NCI-H2227 treated with DMSO at 0.1 percent for 48 hours (cell line): ENCODE measurements at places on chromosomes 3 and 15.
A peak's percentile ranks its signal among the peaks of the same experiment; 100 is the strongest.

DNA sequence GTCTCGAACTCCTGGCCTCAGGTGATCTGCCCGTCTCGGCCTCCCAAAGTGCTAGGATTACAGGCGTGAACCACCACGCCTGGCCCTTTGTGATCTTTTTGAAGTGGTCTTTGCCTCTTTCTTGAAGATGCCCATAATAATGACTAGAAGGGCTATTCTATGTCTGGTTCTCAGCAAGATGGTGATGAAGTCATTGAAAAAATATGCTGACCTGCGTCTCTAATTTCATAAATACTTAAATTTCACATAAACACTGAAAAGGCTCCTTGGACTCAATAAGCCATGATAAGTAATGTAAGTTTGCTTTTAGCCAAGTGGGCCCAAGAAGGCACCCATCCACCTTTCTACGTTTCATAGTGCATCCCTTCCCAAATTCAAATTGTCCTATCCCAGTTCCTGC lies 775 bp upstream of the MAPK6 start:
- no peak for DNase-seq

- DNase-seq: no peak
Observed at GRCh38 chr3:51297333-51297732, 87.8 kb upstream of the MANF start.

DNA sequence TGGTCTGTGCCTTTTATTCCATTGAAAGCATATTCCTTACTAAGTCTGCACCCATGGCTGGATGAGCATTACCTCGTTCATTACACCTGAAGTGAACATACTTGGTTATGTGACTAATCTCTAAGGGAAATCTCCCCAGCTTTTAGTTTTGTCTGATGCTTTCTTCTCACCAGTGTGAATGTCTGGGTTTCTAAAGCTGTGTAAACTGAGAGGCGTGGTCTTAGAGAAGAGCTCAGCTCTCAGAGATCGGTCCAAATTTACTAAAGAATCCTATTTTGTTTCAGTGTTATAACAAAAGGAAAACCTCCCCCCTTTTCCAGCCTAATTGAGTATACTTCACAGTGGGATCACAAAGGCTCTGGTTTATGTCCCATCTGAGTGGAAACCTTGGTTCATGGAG lies 352.3 kb downstream of the PTPRG start:
- no peak for DNase-seq

GRCh38 chr15:90887037-90887481 lies 2.8 kb downstream of the FES start:
- DNase-seq: no peak

GRCh38 chr15:55715355-55716076 lies 27.4 kb downstream of the PRTG start:
- no peak for DNase-seq

DNA sequence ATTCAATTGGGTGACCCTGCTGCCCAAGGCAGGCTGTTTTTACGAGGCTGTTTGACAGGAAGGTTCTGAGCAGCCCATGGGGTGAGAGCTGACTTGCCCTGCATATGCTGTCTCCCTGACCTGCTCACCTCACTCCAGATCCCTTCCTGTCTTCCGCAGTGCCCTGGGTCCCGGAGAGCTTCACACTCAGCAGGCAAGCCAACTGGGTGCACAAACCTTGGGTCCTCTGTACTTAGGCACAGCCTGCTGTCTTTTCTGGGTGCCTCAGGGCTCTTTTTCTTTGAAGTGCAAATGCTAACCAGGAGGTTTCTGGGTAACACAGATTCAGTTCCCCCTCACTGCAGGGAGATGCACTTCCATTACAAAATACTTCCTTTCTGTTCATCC lies 32.8 kb downstream of the ZXDC start:
- DNase-seq: no peak

DNA sequence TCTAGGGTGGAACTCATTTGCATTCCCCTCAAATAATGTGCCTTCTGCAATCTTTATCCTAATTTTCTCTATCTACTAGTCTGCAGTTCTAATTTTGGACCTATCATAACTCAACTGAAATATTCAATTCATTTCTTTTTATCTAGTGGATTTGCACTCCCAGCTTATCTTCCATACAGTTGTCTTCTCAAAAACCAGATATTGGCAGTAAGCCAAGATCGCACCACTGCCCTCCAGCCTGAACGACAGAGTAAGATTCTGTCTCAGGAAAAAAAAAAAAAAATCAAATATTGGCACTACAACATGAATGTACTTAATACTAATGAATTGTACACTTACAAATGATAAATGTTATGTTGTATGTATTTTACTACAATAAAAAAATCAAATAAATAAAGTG lies 18.0 kb upstream of the CHMP2B start:
- DNase-seq: no peak

DNA sequence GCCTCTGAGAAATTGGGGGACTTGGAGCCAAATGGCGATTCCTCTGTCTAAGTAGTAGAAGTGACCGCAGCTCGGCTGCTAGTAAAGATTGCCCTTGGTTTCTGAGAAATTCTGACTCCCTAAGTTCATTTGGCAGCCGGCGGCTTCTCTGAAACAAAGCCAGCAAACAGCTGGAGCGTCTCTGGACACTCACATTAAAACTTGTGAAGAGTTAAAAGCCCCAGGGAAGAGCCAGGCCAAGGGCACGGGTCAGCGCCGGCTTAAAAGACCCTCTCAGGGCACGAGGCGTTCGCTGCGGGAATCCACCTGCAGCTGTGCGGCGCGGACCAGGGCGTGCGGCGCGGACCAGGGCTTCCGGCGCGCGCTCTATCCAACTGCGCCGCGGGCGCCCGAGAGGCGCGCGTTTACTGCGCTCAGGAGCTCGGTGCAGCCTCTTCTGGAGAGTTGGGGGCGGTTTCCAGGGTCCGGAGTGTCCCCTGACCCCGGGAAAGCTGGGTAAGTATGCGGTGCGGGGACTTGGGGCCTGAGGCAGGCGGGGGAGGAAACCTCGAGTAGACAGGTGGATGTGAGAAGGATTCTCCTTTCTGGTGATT lies at the start of gene COL6A5:
Gene COL6A5 (plus strand): TSS at position 186 of the 593 bp plus-strand sequence. CDS start 27,967 bp downstream, outside the sequence.
- DNase-seq: no peak

GRCh38 chr15:52217186-52217585 lies 26.0 kb upstream of the GNB5 start:
- DNase-seq: no peak

DNA sequence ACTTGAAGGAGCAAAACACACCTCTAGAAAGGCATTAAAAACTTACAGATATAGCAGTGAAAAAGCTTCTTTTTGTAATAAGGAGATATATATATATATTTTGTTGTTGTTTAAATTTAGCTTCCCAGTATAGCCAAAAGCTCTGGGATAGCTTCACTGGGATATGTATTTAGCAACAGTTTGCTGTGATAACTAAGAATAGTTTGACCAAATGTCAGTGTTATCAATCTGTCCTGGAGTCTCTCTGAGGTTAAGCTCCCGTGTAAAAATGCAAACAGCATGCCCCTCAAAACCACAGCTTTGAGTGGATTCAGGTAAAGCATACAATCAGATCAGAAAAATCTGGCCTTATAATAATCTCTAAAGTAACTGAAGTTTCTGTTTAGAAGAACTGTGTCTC lies 2.9 kb downstream of the CADPS start:
- DNase-seq: no peak

DNA sequence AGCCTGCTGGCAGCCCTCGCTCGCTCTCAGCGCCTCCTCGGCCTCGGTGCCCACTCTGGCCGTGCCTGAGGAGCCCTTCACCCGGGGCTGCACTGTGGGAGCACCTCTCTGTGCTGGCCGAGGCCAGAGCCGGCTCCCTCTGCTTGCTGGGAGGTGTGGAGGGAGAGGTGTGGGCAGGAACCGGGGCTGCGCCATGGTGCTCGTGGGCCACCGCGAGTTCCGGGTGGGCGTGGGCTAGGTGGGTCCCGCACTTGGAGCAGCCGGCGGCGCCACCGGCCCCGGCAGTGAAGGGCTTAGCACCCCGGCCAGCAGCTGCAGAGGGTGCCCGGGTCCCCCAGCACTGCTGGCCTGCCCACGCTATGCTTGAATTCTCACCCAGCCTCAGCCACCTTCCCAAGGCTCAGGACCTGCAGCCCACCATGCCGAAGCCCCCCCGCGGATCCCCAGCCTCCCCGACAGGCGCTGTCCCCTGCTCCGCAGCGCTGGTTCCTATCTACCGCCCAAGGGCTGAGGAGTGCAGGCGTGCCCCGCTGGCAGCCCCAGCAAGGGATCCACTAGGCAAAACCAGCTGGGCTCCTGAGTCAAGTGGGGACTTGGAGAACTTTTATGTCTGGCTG lies 863.3 kb downstream of the IGSF11 start:
- DNase-seq: no peak

DNA sequence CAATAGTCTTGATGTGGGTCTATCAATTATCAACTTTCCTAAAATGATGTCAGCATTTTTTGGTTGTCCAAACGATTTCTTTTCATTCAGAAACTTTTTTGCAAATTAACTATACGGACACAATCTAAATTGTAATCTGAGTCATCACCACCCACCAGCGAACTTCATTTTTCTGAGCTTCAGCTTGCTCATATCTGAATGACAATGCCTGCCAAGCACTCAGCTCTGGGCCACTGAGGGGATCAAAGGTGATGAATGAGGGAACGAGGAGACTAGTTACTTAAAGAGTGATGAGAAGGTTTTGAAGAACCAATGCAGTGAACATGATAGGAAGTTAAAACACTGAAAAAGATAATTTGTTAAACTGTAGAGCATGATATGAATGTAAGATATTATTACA lies 14.9 kb upstream of the TBC1D23 start:
- no peak for DNase-seq

DNA sequence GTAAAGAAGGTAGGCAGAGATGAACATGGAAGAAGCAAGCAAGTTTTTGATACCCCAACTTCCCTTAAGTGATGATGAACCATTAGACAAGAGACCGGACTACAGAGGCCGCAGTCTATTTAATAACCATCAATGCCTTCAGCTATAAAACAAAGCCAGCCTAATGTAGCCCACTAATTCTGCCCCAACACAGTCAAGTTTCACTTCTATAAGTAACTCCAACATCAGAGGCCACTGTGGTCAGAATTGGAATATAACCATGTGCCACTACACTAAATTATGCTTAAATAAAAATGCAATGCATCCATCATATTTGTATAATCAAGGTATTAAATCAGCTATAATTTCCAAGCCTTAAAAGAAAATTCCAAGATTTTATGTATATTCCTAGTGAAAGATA lies 234.7 kb downstream of the FOXP1 start:
- no peak for DNase-seq

DNA sequence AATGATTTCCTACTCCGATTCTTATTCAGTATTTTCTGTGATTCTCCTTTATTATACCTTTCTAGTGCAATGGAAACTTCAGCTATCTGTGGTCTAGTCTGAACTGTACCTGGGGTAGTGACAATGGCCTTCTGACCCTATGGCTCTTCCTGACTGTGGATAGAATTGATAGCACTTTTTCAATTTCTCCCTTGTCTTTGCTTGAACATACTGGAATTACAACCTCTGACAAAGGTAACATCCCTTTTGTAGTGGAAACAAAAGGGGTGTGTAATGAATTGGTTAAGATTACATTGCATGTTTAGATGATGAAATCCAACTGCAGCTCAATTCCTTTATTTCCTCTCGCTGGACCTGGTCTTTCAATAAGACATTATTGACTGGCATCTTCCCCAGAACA lies 21.0 kb upstream of the SOX2 start:
- no peak for DNase-seq

GRCh38 chr3:22907796-22908195 lies 295.3 kb upstream of the UBE2E2 start:
- no peak for DNase-seq

- no peak for DNase-seq
Observed at GRCh38 chr3:78048698-78049097, 1008.8 kb downstream of the ROBO2 start.

GRCh38 chr3:155771126-155771525 lies 26.3 kb upstream of the PLCH1 start:
- no peak for DNase-seq

- DNase-seq: no peak
Observed at GRCh38 chr3:165852711-165853110, 15.5 kb upstream of the BCHE start.

GRCh38 chr3:174540116-174540908 lies 318.8 kb upstream of the NAALADL2 start:
- no peak for DNase-seq

- DNase-seq: no peak
Observed at GRCh38 chr3:101533603-101533968, 20.6 kb upstream of the SENP7 start.

DNA sequence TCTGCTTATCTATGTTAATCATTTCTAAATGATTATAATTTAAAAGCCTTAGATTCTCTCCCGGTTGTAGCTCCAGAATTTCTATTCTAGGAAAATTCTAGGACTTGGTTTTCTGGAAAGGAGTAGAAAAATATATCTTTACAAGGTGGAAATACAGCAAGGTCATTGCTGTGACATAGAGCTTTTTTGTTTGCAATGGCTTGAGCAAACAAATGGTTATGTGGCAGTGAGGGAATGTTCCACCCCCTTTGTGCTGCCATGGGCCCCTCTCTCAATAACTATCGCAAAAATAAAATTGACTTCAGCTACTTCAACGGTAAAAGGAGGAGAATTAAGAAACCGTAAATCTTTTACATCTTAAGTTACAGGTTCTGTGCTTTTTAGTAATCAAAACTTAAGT lies 517.1 kb downstream of the EPHA3 start:
- no peak for DNase-seq

- DNase-seq: no peak
Observed at GRCh38 chr3:2423143-2423542, 324.5 kb downstream of the CNTN4 start.

DNA sequence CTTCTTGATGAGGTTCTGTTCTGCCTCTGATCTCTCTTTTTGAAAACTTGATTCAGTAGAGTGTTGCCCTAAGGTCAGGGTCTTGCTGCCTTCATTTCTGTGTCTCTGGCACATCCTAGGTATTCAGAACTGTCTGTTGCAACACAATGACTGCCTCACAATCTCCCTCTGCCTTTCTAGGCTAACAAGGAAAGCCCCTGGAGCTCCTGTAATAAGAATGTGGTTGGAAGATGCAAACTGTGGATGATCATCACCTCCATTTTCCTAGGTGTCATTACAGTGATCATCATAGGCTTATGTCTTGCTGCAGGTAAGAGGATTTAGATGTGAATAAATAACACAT lies 7.0 kb downstream of the C3orf52 start:
- no peak for DNase-seq

- DNase-seq: peak; percentile 32
Observed at GRCh38 chr15:39756806-39757522, 25.7 kb downstream of the FSIP1 start.

DNA sequence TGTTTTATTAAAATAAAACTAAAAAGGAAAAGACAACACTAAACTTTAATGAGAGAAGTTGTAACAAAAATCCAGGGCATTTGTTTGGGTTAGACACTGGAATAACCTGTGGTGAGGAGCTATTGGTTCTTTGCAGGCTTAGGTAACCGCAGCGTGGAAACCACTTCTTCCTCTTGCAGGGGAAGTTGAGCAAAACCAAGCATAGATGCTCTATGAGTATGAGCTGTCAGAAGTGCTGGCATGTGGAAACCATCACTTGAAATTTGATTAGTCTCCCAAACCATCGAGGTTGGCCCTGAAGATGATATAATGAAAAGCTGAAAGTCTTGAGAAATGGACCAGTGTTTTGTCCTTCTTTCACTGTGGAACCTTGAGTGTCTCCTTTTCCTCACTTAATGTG lies 127.1 kb upstream of the RBMS3 start:
- no peak for DNase-seq

- DNase-seq: peak; percentile 35
Observed at GRCh38 chr3:127667119-127667681, 5.6 kb upstream of the ABTB1 start.

GRCh38 chr15:80087104-80087503 lies 27.6 kb downstream of the ZFAND6 start:
- no peak for DNase-seq

GRCh38 chr15:67143646-67144045 lies 78.2 kb downstream of the SMAD3 start:
- no peak for DNase-seq
